ENCODE measurements at places on chromosomes 13 and 19.

DNA sequence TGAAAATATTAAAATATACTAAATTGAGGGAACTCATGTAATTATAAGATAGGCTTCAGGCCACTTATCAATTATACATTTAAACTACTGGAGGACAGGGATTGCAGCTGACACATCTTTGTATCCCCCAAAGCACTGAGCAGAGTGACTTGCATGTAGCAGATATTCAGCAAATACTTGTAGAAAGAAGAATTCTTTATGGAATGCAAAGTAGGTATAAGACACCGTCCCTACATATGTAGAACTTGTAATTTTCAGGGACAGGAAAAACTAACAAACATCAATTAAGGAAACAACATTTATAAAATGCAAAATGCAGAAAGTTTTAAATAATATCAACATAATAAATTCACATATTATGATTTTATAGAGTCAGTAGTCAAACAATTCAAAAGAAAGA is 719.2 kb downstream of the OLFM4 start:
- DNase-seq, result no peak

DNA sequence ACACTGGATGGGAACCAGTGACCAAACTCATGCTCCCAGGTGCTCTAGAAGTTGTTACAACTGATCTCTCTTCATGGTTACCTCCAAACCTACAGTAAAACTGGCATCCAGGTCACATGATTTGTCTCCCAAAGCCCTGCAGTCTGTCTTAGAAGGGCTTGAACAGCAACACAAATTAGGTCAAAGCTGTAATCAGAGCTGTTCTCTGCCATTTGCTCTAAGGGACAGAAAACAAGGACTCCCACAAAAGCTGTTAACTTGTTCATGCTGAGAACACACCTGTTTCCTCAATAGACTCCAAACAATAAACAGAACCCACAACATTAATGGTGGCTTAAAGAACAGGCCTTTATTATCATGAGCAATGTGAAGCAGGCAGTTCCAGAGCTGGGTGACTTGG is 8.0 kb downstream of the ZNF671 start:
- DNase-seq, result no peak

GRCh38 chr13:99969919-99970650 is 1.5 kb downstream of the ZIC5 start:
- DNase-seq, result peak; percentile 83

DNA sequence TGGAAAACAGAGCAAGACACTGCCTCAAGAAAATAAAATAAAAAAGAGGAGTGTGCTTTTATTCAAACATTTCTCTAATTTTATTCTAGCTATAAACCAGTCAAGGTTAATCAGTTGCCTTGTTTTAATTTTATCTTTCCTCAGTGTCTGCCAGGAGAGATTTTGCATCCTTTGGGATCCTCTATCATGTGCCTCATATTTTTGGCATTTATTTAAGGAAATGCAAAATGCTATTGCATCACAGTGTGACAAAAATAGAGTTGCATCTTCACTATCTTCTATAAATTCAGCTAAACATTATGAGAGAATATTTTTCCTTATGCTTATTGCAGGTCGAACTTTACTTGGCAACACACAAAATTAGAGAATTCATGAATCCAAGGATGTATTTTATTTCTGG is 639.0 kb upstream of the KLF12 start:
- no peak for DNase-seq

- DNase-seq, result no peak
Measured at GRCh38 chr19:50022823-50023222, 2.3 kb downstream of the VRK3 start.

DNA sequence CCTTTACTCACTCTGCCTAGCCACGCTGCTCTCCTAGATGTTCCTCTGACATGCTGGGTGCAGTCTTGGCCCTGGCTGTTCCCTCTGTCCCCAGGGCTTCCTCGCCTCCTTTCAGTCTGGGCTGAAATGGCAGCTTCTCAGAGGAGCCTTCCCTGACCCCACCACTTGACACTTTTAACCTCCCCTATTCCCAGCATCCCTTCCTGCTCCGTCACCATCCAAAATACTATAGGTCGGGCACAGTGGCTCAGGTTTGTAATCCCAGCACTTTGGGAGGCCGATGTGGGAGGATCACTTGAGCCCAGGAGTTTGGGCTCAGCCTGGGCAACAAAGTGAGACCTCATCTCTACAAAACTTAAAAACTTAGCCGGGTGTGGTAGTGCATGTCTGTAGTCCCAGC is 2.6 kb downstream of the FAM187B start:
- DNase-seq, result no peak

DNA sequence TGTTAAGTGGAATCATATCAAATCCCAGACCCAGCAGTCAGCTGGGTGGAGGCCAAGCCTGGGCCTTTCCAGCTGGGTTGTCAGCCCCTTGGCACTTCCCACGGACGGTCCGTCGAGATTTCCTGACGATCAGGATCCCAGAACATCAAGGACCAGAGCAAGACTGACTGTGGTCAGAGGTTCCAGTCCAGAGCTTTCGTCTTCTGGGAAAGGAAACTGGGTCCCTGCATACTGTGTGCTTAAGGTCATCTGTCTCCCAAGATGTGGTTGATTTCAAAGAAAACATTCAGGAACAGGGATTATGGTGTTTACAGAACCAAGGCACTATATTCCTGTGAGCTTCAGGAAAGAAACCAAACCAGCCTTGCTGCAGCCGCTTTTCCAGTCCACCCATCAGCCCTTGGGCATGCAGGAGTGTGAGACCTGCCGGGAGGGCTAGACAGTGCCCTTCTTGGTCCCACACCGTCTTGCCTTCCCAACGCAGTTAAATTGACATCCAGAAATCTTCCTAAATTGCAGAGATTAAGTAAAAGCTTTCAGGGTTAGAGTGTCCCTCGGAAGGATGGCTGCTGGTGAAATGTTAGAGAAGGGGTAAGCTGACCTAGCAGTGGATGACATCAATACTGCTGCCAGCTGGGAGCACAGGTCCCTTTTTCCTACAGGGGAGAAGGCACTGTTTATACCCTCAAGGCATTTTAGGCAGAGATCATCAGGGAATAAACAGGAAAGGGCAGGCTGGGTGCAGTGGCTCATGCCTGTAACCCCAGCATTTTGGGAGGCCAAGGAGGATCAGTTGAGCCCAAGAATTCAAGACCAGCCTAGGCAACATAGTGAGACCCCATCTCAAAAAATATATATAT is 5.0 kb upstream of the C19orf33 start:
- no peak for DNase-seq

DNA sequence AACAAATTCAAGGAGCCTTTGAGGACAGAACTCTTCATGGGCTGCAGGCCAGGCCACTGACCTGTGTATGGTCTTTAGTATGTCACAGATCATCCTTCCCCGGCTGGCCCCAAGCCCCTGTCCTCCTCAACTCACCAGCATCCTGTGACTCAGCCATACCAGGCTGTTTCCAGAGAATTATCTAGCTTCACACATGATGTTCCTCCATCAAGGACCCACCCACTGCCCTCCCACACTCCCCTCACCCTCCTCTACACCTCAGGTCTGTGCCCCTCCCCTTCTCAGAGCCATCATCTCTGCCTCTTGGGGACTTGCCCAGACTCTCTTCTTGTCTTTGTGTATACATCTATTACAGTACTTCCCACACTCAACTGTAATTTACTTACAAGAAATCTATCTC is 14.7 kb downstream of the DCT start:
- peak; percentile 35 for DNase-seq

DNA sequence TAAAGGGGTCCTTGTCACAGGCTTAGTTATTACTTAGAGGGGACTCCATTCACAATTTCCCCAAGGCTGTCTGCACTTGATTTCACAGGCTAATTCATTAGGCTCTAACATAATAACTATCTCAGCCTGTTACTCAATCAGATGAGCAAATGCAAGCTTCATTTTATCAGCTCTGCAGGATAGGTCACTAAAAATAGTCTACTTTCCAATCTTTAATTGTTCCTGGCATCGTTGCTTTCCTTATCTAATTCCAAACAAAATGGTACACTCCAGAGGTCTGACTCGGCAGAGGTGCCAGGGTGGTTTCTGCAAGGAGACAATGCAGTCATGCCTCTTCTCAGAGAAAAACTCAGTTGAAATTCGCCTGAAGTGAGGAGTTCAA is 69.7 kb upstream of the SLC15A1 start:
- DNase-seq, result no peak

DNA sequence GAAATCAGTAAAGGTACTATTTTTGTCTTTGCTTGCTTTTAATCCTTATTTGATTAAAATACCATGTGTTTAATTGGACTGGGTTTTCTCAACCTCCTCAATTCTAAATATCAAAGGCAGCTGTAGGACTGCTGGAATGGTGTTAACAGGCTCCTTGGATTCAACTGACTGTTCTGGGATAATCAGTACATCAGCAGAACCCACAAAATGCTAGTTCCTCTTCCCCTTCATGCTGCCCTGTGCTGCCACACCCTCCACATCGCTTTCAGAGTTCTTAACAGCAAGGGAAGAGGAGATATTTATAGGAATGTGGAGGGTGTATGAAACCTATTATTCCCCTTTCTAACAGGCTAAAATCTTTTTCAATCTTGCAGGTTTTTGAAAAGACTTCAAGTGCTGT is 82.4 kb downstream of the KCTD12 start:
- no peak for DNase-seq

DNA sequence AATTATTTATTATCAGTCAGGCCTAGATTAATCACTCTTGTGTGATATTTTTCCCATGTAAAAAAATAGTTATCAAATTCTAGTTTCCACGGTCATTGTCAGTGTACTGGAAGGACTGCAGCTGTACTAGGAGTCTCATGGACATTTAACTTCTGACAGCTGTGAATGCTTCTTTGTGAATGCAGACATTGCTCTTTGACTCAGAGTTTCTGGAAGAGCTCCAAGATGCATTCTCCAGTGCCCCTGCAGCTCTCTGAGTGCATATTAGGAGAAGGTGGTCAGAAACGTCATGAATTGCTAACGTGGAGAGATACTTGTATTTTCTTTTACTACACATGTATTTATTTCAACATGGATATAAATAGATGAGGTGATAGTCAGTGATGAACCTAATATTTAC is 9.7 kb upstream of the SLITRK5 start:
- peak; percentile 44 for DNase-seq

DNA sequence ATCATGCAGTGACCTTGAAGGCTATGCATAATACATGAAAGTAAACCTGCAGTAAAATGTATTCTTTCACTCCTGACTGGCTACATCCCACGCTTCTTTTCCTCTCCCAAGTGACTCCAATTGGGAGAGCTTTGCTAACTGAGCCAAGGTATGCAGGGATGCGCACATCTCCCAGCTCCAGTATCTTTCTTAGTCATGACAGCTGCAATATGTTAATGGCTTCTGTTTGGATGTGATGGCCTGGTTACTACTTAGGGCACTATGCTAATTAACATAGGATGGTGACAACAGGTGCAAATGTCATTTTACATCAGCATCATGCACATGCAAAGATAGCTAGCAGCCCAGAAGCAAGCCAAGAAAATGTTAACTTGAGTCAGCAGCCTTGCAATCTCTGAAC is 134.7 kb downstream of the POU4F1 start:
- DNase-seq, result no peak

GRCh38 chr13:94369972-94370436 is 109.5 kb downstream of the DCT start:
- DNase-seq, result peak; percentile 26

- peak; percentile 39 for DNase-seq
Measured at GRCh38 chr13:114130837-114131582, 1.4 kb downstream of the RASA3 start.

GRCh38 chr19:16384688-16385087 is 60.1 kb downstream of the KLF2 start:
- no peak for DNase-seq

DNA sequence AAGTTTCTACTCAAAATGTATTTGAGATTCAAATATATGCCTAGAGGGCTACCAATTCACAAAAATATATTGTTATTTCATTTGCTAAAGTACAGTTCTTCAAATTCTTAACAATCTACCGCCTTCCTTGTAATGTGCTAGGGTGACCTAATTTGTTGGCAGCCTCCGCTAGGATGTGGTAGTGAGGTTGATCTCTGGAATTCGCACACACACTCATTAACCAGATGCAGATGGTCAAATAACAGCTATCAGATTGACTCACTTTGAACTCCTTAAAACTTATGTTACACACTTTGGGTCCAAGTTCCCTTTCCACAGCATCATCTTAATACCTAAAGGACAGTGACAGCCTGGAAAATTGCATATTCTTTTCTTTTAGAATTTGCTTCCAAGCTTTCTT is 367.3 kb downstream of the DCT start:
- no peak for DNase-seq

DNA sequence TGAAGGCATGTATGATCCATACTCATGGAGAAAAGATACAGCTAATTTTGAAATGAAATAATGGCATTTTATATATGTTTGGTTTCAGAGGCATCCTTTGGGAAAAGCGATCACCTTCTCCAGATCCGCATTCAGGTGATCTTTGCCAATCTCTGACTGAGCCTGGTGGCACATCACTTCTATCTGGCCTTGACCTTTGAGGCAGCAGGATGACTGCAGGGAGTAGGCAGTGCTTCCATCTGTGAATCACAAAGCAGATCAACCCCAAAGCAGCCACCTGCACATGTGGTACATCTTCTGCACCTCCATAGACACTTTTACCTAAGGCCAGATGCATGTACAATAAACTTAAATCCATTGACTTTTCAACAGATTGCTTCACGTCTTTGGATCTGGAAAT is 53.4 kb downstream of the SPATA13 start:
- DNase-seq, result no peak

DNA sequence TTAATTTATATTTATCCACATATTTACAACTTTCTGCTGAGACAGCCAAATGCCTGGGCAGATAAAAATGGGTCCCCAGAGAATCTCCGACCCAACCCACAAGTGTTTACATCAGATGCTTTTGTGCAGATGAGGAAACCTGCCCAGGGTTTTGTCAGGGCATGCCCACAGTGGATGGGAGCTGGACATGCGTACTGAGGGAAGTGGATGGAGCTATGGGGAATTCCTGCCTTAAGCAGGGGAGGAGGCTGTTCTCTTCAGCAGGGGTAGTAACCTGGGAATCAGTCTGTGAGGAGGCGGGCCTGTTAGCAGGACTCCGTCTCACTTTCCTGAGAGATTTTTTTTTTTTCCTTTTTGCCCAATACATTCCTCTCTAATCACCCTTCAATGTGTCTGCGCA is 122.9 kb downstream of the RFC3 start:
- no peak for DNase-seq

DNA sequence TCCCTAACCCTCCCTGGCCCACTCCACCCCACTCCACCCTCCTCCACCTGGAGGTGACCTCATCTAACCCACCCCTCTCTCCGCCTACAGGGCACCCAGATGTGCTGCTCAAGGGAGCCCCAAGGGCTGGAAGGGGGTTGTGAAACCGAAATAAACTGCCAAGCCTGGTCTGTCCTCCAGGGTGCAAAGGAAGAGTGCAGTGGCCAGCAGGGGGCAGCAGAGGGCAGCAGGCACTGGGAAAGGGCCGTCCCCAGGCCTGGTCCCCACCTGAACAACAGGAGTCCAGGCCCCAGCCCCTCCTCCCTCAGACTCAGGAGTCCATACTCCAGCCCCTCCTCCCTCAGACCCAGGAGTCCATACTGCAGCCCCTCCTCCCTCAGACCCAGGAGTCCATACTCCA is 8.4 kb upstream of the BCAM start:
- DNase-seq, result peak; percentile 90
